ENCODE measurements at places on chromosomes 3 and 15. TPM values are rescaled to one million over a fixed set of nuclear protein-coding genes. Genes with fewer than 3 reads are reported as not detected.
A peak's percentile ranks its signal among the peaks of the same experiment; 100 is the strongest.

- no peak for DNase-seq
Measured at GRCh38 chr3:59563966-59564365, 514.1 kb upstream of the CFAP20DC start.

- no peak for DNase-seq
Measured at GRCh38 chr15:84035399-84035766, 200.2 kb upstream of the GOLGA6L4 start.

DNA sequence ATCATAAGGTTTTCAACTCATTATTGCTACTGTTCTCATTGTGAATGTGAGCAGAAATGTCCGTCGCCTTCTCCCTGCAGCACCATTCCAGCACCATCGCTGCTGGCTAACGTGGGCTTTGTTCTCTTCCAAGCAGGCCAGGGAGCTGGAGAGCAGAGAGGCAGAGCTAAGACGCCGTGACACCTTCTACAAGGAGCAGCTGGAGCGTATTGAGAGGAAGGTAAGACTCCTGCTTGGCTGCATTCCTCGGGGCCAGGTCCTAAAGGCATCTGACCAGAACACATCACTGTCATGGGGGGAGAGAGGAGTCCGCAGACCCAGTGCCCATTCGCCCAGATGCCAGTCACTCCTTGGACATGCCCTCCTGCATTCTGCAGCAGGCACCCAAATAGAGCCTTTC is 130.4 kb upstream of the PLXNA1 start:
- DNase-seq: no peak

GRCh38 chr3:37812499-37812896 is 49.2 kb upstream of the CTDSPL start:
- no peak for DNase-seq

DNA sequence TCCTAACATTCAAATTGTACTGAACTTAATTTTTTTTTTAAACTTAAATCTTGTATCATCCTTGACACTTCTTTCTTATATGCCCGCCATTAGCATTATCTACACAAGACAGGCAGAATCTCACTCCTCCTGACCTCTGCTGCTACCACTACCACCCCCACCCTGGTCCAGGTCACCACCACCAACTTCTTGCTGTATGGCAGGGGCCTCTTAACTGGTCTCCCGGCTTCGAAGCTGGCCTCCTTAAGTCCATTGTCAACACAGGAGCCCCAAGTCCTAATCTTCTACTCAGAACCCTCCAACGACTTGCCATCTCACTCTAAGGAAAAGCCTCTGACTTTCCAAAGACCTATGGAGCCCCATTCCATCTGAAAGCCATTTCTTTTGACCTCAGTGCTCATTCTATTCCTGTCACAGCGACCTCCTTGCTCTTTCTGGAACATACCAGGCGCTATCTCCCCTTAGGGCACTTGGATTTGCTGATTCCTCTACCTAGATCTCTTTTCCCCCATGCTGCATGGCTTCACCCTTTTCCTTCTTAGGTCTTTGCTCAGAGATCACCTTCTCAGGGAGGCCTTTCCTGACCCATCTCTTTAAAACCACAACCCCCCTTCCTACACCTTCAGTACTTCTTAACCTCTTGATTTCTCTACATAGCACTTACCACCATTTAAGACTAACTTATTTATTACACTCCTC is 2.6 kb downstream of the PRC1 start:
- no peak for DNase-seq

DNA sequence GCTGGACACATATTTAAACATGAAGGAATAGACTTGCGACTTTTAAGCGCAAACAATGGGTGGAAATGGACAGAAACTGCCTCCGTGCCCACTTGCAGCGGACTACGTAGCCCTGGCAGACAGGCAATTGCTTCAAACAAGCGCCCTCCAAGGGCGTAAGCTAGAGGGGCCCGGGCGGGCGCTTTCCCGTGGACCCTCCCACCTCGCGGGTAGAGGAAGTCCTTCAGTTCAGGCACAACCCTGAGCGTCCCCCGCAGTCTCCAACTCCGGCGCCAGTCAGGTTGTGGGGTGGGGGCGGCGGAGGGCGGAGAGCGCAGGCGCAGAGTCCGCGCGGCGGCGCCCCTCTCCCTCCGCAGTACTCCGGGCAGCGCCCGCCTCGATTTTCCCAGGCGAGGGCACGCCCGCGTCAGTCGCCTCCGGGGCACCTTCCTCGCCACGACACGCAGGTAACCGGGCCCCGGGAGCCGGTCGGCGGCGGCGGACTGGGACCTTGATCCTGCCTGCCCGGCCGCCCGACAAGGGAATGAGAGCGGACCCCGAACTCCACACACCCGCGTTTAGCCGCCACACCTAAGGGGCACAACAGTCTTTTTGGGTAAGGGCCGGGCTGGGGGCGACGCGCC is at the start of gene SLC35G2:
TSS of gene SLC35G2 (plus strand) at position 358 of the 623 bp plus-strand sequence. CDS start 35,335 bp downstream, outside the sequence.
- peak; percentile 45 for DNase-seq

GRCh38 chr15:88100181-88100580 is 156.4 kb downstream of the NTRK3 start:
- no peak for DNase-seq

DNA sequence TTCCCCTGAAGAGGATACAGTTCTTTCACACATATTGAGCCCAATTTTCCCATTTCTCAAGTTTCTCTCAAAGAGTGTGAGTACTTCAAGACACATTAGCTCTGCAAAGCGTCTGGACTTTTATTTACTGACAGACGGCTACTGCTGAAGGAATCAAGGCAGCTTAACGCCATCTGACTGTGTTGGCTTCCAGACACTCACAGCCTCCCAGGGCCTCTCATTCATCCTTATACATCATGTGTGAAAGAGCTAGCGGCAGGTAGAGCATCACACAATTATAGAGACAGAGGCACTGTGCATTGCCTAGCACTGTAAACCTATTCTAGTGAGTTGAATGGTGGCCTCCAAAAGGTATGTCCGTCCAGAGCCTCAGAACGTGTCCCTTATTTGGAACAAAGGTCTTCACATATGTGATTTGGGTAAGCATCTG is 284.1 kb upstream of the STT3B start:
- DNase-seq: no peak

GRCh38 chr3:162540421-162540820 is 1043.8 kb downstream of the OTOL1 start:
- no peak for DNase-seq

- no peak for DNase-seq
Measured at GRCh38 chr3:133742351-133743091, 3.7 kb upstream of the TF start.

- no peak for DNase-seq
Measured at GRCh38 chr3:193983846-193984818, 151.8 kb upstream of the HES1 start.

DNA sequence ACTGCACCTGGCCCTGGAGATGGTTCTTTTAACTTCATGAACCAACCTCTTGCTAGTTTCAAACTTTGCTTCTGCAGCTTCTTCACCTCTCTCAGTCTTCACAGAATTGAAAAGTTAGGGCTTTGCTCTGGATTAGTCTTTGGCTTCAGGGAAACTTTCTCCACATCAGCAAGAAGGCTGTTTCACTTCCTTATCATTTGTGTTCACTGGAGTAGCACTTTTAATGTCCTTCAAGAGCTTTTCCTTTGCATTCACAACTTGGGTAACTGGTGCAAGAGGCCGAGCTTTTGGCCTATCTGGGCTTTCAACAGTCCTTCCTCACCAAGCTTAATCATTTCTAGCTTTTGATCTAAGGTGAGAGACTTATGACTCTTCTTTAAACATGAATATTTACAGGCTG is 15.7 kb upstream of the TM2D3 start:
- DNase-seq: no peak

DNA sequence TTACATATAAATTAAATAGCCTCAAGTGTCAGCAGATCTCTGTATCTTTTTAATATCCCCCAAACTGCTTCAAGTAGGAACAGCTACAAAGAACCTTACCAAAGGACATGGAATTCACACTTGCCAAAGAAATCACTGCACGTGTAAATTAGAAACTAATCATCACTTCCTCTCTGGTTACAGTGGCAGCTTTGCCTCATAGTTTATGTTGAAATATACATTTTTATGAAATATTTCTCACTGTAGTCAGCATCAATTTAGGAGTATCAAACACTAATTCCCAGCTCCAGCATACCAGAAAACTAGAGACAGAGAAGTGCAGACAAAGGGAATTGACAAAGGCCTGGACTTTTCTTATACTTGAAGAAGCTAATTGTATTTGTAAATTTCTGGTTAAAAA is 260.9 kb downstream of the TIGIT start:
- no peak for DNase-seq

- DNase-seq: no peak
Measured at GRCh38 chr3:169699536-169700050, 36.1 kb upstream of the MECOM start.

DNA sequence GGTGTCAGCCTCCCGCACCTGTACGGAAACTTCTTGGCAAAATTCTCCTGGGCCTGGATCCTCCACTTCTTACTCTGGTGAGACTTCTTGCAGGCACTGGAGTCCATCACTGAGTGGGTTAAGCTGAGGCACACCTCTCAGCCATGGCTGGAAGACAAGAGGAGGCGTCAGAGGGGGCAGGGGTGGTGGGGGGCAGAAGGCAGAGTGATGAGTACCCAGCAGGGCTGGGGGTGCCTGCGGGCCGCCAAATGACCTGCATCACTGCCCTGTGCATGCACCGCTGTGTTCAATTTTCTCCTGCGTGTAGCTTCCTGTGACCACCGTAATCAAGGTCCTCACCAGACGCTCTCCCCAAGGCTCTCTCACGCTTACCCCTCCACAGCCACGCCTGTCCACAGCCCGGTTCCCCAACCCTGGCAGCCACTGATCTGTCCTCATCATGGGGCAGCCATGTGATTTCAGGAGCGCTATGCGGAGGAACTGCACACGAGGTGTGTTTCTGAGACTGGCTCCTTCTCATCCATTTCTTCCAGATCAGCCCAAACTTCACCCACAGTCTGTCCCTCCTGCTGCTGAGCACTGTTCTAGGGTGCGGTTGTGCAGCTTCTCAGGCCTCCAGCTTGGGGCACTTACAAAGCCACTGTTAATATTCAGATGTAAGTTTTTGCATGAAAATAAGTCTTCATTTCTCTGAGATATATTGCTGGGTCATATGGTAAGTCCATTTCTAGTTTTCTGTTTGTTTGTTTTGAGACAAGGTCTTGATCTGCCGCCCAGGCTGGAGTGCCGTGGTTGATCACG is 5.2 kb downstream of the C3orf22 start:
- no peak for DNase-seq

- DNase-seq: no peak
Measured at GRCh38 chr15:58383876-58384275, 47.9 kb upstream of the LIPC start.

DNA sequence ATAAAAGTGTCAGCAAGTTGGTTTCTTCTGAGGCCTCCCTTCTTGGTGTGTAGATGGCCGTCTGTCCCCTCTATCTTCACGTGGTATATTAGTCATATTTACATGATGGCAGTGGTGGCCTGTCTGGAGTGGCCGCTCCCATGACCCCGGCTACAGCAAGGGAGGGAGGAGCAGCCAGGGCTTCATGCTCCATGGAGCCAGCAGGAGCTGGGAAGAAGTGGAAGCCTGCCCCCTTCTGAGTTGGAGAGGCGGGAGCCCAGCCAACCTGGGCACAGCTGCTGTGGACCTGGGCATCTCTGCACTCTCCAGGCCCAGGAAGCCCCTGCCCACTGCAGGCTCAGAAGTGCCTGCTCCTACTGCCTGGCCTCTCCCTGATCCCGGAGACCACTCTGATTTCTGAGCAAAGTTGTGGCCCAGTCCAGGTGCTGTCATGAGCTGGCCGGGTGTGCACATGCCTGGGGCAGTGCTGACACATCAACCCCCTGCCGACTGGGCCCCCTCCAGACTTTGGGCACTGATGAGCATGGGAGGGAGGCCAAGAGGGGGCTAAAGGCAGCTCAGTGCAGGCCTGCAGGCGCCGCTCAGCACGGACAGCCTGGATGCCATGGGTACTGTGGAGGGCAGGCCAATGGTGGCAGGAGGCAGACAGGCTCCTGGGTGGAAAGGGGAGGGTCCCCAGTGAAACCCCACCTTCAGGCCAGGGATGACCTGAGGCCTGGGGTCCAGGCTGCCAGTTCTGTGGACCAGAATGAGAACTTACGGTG is 84.8 kb downstream of the SERPINI1 start:
- no peak for DNase-seq

- no peak for DNase-seq
Measured at GRCh38 chr3:140316868-140317400, 360.9 kb upstream of the TRIM42 start.

- no peak for DNase-seq
Measured at GRCh38 chr3:187136936-187137335, 2.4 kb downstream of the RPL39L start.

GRCh38 chr3:31929826-31930502 is 51.1 kb downstream of the OSBPL10 start:
- DNase-seq: no peak

DNA sequence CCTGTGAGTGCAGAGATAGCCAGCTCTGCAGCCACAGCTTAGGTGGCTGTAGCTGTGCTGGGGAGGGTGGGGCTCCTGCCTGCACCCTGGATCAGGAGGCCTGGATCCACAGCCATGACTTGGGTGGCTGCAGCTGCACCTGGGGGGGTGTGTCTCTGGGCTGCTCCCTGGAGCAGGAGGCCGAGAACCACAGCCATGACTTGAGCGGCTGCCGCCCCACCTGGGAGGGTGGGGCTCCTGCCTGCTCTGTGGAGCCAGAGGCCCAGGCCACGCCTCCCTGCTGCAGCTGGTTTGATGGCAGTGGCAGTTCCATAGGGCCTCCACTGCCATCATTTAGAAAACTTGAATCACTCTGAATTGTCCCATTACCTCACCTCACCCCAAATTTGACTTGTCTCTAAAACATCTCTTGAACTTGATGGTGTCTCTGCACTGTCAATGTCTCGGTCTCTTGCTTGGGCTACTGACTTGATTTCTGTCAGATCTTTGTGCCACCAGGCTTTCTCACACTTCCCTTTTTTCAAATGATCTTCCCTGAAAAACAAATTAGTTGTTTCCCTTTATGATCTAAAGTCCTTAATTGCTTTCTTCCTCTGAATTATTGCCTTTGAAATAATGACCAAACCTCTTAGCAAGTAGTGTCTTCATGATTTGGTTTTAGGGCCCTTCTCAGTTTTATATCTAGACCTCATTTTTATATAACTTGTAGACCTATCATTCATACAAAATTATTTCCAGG is 313.2 kb upstream of the MME start:
- DNase-seq: no peak

Gene MYO9A
- total RNA-seq: 121 TPM

Gene PYGO1
- 45.2 TPM for total RNA-seq

Gene PLSCR5
- under 0.01 TPM for total RNA-seq

Gene ZBTB47
- 19.6 TPM for total RNA-seq

Gene CCRL2
- total RNA-seq: 0.41 TPM

Gene ARGFX
- total RNA-seq: not detected

Gene CCR9
- total RNA-seq: 0.41 TPM

Gene ANKUB1
- 0.41 TPM for total RNA-seq

Gene CASR
- total RNA-seq: not detected
